ENCODE measurements at places on chromosomes 4 and X.

DNA sequence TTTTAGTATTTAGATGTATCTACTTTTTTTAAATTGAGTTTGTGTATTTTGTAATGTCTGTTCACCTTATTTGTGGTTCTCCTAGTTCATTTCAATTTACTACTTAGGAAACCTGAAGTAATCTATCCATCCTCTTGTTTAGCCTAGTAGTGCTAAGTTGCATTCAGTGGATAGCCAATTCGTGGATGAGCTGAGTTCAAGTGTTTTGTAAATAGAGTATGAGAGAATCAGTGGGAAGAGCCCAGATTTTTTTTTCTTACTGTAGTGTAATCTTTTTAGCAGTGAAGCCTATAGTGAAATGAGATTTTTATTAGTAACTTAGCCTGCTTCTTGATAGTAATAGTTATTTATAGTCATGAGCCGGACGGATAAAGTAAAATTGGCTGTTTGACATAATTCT lies 21.7 kb downstream of the STAG2 start:
- DNase-seq: no peak

DNA sequence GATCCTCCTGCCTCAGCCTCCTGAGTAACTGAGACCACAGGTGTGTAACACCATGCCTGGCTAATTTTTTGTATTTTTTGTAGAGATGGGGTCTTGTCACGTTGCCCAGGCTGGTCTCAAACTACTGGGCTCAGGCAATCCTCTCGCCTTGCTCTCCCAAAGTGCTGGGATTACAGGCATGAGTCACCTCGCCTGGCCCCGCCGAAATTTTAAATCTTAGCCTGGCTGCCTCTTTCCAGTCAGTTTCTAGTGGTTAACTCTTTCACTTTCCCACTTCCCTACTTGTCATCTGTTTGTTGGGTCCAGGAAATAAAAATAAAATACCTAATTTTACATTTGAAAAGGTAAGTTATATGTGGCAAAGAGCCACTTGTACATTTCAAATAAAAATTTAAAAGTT lies 62.4 kb downstream of the TMEM165 start:
- DNase-seq: peak; percentile 38

GRCh38 chrX:15511563-15511962 lies 11.0 kb downstream of the BMX start:
- DNase-seq: no peak

GRCh38 chr4:184265546-184266351 lies 48.1 kb upstream of the ENPP6 start:
- peak; percentile 46 for DNase-seq

GRCh38 chr4:91837608-91838029 lies 466.1 kb upstream of the GRID2 start:
- peak; percentile 88 for DNase-seq

- no peak for DNase-seq
Observed at GRCh38 chr4:155687380-155687982, 20.8 kb downstream of the GUCY1A1 start.

GRCh38 chr4:118920247-118920646 lies 31.6 kb downstream of the SYNPO2 start:
- DNase-seq: no peak

GRCh38 chrX:121365572-121366161 lies 318.3 kb downstream of the GLUD2 start:
- no peak for DNase-seq

- peak; percentile 6 for DNase-seq
Observed at GRCh38 chr4:22363787-22364186, 152.1 kb downstream of the ADGRA3 start.

DNA sequence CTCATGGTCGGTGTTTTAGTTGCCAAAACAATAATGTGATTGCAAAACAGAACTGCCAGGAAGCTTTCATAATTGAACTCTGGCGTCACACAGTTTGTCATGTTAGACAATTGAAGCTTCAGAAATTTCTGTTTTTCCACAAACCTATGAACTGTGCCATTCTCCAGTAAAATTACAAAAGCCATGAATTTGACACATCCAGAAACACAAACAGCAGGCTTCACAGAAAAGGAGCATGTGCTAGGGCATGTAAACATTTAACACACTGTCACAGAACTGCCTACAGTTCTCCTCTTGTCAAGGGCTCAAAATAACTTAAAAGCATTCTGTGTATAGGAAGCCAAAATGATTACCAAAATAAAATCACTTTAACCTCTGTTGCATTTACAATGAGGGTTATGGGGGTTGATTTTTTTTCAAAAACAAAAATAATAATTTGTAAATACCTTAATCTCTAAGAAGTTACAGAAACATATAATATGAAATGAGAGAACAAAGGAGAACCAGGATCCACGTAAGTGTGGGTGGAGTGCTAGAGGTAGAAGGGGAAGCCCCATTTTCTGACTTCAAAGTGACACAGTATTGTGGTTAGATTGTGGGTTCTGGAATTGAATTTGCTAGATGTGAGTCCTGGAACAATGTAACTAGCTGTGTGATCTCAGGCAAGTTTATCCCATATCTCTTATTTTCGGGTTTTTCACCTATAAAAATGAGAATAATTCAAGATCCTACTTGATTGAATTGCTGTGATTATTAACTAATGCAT lies 295.0 kb downstream of the CENPC start:
- DNase-seq: no peak

DNA sequence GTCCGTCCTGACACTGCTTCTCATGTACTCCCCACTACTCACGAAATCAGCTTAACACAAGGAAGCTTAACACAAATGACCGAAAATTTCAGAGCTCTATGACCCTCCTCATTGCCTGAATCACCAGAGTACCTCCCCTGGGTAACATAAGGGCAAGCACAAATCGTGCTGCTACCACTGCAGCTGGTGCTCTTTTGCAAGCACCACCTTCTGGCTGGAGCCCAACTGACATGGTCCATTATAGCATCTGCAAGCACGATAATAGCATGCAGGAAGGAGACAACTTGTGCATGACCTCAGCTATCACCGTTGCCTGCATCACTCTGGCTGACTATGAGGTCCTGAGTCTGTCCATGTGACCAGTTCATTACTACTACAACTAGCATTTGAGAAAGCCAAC lies 308.0 kb downstream of the TEX13C start:
- no peak for DNase-seq

DNA sequence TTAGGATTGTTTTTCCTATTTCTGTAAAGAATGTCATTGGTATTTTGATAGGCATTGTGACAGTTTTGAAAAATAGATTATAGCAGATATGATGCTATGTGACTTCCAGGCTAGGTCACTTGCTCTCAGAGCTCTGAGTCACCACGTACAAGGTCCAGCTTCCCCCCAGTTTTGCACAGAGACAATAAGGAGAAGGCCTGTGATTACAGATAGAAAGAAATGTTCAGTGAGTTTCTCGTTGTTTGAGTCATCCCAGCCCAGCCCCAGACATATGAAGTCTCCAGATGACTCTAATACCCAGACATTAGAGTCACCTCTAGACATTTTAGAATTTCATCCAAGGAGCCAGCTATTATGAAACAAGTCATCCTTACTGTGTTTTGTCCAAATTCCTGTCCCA lies 57.2 kb downstream of the MFAP3L start:
- peak; percentile 94 for DNase-seq

DNA sequence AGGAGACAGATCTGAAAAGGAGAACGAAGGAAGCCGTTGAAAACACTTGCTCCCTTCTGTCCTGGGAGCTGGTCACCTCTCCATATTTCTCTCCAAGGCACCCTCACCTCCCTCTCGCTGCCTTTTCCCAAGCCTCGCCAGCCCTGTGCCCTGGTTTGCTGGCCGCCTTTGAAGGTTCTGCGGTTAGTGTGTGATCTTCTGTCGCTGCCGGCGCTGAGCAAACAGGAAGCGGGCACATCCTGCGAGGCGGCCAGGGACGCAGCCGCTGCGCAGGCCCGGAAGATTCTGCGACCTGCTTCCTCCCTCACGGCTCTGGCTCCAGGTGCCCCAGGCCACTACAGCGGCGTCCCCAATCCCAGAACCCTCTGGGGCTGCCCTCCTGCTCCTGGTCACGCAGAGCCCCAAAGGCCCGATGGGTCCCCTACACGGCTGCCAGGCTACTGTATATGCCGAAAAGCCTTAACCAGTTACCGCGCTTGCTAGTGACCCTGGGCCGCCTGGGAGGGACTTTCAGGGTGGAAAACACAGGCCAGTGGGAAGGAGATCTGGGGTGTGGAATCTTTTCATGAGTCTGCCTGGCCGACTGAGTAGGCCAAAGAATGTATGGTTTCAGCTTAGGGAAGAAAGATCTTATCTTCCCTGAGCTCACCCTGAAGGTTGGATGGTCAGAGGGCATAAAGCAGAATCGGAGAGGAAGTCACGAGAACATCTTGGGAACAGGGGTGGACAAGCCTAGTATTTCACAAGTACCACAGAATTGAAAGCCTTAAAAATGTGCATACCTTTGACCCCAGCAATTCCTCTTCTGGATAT lies 2.3 kb upstream of the SASH3 start:
- no peak for DNase-seq

DNA sequence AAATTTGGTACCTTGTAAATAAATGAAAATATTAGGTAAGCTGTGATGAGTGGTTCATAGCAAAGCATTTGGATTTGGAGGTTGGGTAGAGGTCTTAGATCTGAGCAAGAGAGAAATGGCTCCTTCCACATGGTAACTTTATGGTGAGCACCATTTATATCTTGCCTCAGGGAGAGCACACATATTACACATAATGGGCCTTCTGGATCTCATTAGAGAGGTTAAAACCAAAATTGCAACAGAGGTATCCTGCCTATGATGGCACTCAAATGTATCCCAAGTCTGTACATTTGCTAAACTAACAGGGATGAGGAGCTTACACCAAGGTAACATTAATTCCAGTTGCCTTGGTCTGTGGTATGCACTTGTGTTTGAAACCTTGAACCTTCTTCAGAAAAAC lies 87.1 kb upstream of the PUDP start:
- no peak for DNase-seq

DNA sequence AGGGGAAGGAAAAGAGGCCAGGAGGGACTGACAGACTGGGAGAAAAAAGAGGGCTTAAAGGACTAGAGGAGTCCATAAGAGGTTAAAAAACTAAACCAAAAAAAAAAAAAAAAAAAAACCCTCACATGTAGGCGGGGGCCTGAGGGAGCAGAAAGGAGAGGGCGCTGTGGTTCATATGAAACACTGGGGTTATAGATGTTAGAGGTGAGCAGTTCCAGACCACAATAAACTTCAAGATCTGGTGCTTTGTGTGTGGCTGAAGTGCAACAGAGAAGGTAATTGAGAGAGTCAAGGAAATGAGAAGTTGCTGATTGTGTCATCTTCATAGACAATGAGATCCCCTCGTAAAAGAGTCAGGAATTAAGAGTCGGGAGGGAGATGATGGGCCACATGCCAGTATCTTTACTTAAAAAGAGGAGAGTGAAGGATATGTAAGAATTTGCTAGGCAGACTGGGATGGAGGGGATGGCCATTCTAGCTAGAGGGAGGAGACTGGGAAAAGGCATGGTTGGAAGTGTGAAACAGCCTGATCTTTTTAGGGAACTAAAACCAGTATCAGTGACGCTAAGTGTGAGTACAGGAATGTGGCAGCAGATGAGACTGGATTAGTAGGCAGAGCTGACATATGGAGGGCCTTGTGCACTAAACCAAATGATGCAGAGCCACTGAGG lies 18.4 kb upstream of the OGT start:
- DNase-seq: no peak

DNA sequence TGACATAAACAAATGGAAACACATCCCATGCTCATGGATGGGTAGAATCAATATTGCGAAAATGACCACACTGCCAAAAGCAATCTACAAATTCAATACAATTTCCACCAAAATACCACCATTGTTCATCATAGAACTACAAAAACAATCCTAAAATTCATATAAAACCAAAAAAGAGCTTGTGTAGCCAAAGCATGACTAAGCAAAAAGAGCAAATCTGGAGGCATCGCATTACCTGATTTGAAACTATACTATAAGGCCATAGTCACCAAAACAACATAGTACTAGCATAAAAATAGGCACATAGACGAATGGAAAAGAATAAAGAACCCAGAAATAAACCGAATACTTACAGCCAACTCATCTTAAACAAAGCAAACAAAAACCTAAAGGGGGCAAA lies 342.8 kb upstream of the AGA start:
- DNase-seq: no peak

DNA sequence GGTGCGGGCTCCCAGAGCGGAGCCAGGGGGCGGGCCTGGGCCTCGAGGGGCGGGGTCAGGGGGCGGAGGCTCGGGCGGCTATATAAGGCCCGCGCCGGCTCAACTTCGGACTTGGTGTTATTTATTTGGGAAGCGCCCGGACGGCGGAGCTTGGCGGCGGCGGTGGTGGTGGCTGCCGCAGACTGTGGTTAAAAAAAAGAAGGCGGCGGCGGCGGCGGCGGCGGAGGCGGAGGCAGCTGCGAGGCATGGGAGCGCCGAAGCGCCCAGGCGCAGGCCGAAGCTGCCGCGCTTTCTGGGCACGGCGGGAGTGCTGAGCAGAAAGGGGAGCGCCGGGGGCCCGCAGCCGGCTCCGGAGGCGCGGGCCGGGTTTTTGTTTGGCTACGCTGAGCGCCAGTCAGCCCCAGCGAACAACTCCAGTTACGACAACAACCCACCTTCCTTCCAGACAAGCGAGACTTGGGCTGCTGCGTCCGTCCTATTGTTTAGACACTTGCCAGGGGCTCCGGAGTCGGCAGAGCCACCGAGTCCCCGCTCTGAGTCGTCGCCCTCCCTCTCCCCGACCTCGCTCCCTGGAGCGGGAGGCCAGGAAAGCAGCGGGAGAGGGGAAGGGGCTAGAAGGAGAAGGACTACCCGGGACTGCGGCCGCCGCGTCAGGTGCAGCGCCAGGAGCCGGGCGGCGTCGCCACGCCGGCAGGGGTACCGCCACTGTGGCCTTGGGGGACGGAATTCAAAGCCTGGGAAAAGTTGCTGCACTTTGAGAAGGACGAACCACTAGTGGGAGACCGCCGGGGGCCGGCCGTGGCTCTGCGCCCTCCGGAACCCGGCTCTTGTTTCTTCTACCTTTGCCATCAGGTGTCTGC lies at the start of gene SLIT2:
Gene SLIT2 (plus strand): TSS at position 110 of the 860 bp plus-strand sequence. CDS start 1,911 bp downstream, outside the sequence.
- peak; percentile 89 for DNase-seq

DNA sequence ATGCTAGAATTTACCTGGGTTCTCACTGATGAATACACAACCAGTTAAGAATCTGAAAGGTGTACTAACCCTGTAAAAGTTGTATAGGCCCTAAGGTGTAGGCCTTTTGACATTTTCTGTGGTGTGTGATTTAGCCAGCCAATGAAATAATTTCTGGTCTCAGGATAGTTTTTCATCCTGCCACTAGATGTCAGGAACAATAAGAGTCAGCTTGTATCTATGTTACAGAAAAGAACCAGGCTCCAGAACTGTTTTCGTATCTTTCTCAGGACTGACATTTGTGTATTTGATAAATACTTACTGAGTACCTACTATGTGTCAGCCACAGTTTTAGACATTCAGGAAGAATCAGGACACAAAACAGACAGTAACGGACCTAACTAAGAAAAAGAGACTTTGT lies 673.6 kb upstream of the TENM3 start:
- DNase-seq: peak; percentile 70

DNA sequence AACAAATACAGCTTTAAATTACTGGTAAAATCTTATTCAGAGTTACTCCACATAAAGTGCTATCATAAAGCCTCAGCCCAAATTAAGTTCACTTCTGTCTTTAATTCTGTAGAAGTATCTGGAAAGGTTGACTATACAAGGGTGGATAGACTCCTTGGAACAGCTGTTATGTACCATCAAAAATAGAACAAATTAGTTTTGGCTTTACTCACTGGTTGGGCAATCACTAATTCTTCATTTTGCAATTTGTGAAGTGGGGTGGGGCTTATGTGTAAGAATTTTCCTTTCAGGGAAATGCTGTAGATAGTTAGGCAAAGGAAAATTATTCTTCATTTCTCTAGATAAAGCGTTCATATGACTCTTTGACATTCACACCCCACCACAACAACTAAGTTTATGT lies 7.8 kb downstream of the DIAPH2 start:
- DNase-seq: no peak

- no peak for DNase-seq
Observed at GRCh38 chr4:62622089-62622488, 1422.0 kb downstream of the ADGRL3 start.
